ENCODE measurements at places on chromosomes 16 and 17.

- DNase-seq, result no peak
Observed at GRCh38 chr16:4180511-4180910, 61.4 kb downstream of the SRL start.

- peak; percentile 27 for DNase-seq
Observed at GRCh38 chr17:2093349-2093748, 38.4 kb downstream of the HIC1 start.

DNA sequence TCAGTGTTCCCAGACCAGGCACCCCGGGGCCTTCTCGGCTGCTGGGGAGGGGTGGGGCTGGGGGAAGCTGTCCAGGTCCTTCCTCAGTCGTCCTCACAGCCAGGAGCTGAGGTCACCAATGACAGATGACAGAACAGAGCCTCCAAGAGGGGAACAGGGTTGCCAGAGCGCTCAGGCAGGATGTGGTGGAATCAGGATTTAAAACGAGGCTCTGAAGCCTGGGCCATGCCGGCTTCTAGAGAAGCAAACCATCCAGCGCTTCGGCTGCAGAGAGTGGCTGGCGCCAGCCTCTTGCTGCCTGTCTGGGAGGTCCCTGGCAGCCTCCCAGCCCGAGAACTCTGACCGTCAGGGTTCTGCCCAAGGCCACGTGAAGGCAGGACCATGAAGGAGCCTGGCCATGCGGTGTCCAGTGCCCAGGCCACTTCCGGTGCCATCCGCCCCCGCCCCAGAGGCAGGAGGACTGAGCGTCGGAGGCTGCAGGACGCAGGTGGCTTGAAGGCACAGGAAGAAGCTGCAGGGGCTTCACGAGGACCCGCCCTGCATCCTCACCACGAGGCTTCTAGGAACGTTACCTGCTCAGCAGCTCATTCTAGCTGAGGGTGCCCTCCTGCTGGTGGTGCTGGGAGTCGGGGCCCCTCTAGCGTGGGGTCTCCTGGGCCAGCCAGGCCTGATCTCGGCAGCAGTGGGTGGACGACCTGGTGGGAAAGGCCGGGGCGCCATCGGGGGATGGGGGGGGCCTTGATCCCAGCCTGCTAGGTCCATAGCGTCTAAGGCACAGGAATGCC, 78.5 kb downstream of the KLHDC4 start:
- DNase-seq, result no peak

DNA sequence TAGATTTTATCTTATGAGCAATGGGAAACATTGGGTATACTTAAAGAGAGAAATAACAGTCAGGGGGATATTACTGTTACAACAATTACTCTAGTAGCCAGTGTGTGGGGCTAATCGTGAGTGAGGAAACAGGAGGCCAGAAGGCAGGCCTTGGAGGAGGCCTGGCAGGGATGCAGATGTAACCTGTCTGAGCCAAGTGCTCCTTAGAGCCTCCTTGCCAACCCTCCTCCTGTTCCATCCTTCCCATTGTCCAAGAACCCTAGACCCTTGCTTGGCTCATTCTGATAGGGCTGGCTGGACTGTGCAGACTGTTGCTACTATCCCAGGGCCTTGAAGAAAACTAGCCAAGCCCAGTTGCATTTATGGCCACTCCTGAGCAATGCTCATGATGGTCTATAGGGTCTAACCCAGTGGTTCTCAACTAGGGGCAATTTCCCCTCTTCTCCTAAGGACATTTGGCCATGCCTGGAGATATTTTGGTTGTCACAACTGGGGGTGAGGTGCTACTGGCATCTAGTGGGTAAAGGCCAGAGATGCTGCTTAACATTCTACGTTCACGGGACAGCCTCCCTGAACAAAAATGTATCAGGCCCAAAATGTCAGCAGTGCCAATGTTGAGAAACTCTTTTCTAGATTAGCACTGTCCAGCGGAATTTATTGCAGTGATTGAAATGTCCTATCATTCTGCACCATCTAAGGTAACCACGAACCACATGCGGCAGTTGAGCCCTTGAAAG, 24.4 kb upstream of the WSCD1 start:
- no peak for DNase-seq

GRCh38 chr16:56336711-56337110, 88.6 kb downstream of the AMFR start:
- DNase-seq, result no peak

DNA sequence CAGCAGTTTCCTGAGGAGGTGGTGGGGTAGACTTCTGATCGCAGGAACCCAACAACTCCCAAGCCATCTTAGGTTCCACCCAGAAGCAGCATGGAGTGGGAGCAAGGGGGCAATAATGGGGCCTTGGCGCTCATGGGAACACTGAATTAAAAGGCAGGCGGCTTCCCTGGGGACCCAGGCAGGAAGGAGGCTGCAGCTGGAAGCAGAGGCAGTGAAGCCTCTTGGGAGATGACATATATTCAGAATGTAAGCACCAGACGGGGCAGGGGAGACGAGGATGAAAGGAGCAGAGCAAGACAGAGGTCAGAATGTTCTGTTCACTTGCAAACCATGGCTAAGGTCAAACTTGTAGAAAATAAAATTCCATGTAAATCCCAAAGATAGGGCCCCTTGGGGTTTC, 2.9 kb downstream of the HIGD1B start:
- DNase-seq, result no peak

GRCh38 chr17:67246653-67247415, 1.8 kb upstream of the HELZ start:
- no peak for DNase-seq

GRCh38 chr17:81039854-81040758, 5.2 kb downstream of the BAIAP2 start:
- no peak for DNase-seq

- DNase-seq, result no peak
Observed at GRCh38 chr17:17511881-17512858, 16.0 kb upstream of the RASD1 start.

DNA sequence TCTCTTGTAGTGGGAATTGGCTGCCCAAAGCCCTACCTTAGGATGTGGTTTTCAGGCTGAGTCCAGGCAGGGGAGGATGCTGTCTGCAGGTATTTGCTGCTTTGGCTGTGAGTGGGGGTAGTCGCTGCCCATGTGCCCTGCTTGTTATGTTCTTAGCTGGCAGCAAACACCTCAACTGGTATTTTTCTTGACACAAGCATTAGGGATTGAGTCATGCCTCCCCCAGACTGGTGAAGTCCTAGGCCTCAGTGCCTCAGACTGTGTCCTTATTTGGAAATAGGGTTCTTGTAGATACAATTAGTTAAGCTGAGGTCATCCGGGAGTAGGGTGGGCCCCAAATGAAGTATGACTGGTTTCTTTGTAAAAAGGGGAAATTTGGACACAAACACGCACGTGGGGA, 808.3 kb upstream of the EEF2KMT start:
- DNase-seq, result no peak

GRCh38 chr16:65574326-65574966, 452.6 kb upstream of the CDH11 start:
- no peak for DNase-seq

DNA sequence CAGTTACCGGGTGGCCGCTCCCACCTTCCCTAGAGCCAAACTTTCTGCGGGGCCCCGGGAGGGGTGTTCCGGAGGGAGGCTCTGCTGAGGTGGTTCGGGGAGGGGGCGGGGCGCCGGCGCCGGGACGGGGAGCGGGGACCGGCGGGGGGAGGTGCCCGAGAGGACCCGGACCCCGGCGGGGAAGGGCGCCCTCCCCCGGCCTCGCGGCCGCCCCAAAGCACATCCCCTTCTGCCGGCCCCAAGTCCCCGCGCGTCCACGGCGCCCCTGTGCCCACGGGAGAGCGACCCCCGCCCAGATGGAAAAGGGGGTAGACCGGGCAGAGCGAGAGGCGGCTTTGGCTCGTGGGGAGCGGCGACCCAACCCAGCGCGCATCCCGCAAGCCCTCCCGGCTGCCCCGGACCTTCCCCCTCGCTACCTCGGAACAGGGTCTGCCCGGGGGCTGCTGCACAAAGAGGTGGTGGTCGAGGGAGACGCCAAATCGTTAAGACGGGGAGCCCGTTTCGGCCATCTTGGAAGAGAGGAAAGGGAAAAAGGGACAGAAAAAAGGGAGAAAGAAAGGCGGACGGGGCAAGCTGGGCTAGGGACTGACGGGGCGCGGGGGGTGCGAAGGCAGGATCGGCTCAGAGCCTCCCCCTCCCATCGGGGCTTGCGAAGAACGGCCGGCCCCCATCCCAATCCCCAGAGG, 530 bp downstream of the PCGF2 start:
- peak; percentile 80 for DNase-seq

DNA sequence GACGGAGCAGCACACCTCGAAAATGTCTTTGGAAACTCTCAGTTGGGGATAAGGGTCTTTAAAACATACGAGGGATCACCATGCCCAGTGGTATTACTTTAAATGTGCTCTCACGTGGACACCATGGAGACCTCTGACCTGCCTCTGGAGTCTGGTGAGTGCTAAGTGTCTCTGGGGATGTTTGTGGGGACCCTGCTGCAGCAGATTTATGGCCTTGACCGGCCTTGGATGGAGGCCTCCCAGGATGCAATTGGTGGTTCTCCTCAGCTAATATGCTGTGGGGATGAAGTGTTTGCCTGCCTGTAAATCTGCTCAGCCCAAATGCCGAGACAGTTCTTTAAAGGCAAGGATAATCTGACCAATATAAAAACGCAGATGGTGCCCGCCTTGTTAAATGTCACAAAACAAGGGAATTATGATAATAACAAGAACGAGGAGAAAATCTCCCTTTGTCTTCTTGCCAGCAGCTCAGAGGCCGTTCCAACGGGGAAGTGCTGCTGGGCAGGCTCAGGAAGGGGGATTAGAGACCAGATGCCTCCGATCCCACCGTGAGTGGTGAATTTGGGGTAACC, 154.4 kb downstream of the ABCC12 start:
- no peak for DNase-seq

- DNase-seq, result no peak
Observed at GRCh38 chr16:892536-893255, 78.1 kb downstream of the LMF1 start.

GRCh38 chr16:14669776-14670175, 24.3 kb downstream of the PLA2G10 start:
- DNase-seq, result no peak

DNA sequence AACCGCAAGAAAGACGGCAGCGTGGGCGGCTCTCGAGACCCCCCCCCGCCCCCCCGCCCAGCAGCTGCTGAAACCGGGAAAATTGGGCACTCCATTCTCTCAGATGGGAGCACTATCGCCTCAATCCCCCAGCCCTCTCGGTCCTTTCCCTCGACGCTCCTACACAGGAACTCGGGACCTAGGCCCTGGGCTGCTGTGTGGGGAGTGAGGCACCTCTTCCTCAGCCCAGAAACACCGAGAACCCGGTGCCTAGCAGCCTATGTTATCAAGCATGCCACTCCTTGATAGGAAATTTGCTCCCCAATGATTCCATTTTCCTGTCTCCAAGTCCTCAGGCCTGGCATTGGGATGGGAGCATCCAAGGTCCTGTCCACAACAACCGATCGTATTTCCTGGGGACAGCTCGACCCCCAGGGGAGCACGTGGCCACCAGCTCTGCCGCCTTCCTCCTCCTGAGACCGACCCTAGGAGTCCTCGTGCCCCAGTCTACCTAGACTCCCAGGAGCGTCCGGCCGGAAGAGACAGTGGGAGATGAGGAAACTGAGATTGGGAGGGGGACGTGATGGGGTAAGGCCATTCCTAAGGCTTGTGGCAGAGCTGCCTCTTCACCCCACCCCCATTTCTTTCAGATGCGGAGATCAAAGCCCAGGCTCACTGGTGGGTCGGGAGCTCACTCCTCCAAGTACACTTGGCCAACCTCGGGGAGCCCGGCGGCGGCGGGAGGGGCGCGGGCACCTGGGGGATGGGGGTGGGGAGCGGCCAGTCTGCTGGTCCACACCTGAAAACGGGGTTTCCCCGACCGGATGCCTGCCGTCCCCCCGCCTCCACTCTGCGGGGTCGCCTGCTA, 17.5 kb upstream of the CBX8 start:
- no peak for DNase-seq

- DNase-seq, result no peak
Observed at GRCh38 chr16:56967733-56968132, 6.0 kb downstream of the CETP start.

DNA sequence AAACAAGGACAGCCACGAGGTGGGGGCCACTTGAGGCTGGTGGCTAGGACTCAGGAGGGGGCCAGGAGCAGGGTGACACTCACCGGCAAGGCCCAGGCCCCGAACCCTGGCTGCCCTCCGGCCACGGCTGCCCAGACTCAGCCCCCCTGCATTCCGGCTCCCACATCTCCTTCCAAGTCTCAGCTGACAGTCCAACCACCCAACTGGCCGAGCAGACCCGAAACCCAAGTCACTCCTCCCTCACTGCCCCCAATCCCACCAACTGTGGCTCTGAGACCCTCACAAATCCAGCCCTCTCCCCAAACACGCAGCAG, 9.4 kb downstream of the HAGH start:
- no peak for DNase-seq

GRCh38 chr17:51016099-51016498, 104.6 kb downstream of the SPAG9 start:
- DNase-seq, result no peak

- DNase-seq, result no peak
Observed at GRCh38 chr17:73689596-73690275, 45.5 kb upstream of the SDK2 start.

- no peak for DNase-seq
Observed at GRCh38 chr16:47132308-47132707, 11.4 kb downstream of the NETO2 start.

- no peak for DNase-seq
Observed at GRCh38 chr16:87490096-87490798, 2.6 kb downstream of the ZCCHC14 start.

DNA sequence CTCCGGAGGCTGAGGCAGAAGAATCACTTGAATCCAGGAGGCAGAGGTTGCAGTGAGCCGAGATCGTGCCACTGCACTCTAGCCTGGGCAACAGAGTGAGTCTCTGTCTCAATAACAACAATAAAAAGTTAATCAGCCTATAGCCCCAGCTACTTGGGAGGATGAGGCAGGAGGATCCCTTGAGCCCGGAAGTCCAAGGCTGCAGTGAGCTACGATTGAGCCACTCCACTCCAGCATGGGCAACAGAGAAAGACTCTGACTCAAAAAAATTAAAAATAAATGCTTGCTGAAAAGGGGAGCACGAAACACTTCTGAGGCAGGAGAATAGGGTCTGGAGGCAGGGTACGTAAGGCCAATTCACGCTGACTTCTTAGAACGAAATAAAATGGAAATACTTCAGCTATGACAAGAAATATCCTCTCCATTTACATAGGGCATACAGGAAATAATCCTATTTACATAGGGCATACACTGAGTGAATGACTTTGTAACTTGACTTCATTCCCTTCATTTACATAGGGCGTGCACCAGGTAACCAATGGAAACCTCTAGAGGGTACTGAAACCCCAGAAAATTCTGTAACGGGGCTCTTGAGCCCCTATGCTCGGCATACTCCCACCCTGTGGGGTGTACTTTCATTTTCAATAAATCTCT, 3.2 kb upstream of the PRPSAP1 start:
- no peak for DNase-seq
